IPS DF 6.9 (cell line): ENCODE measurements at places on chromosomes 13 and 19.

GRCh38 chr13:41699759-41700158 is 242.4 kb downstream of the RGCC start:
- no peaks in the 10 kb centered on the region for H3K36me3 ChIP-seq
- no peak overlapping the region for H3K27ac ChIP-seq
- H3K4me3 ChIP-seq, result no peak overlapping the region
- H3K27me3 ChIP-seq, result no peaks in the 10 kb centered on the region

DNA sequence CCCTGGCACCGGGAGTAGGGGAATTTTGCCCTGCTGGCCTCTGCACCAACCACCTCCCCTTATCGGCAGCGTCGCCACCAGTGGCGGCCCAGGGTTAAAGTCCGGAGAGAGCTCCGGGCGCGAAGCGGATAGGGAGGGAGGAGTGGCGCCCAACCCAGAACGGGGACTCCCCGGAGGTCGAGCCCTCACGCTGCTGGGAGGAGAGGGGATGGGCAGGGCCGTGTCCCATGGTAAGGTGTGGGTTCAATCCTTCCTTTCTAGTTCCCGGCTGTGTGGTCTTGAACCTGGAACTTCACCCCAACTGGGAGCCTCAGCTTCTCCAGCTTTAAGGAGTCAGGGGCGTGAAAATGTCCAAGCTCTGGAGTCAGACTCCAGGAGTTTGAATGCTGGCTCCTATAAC is 23.3 kb upstream of the BCL3 start:
- no peak overlapping the region for H3K4me3 ChIP-seq
- no peaks in the 10 kb centered on the region for H3K36me3 ChIP-seq
- H3K27me3 ChIP-seq, result no peaks in the 10 kb centered on the region

GRCh38 chr19:45769821-45770191 is 754 bp upstream of the SIX5 start:
- H3K27ac ChIP-seq, result no peak overlapping the region
- peaks cover 16% of the 10 kb centered on the region for H3K4me1 ChIP-seq
- H3K27me3 ChIP-seq, result no peaks in the 10 kb centered on the region
- no peaks in the 10 kb centered on the region; the same call in 1 of the 2 replicates for H3K36me3 ChIP-seq

DNA sequence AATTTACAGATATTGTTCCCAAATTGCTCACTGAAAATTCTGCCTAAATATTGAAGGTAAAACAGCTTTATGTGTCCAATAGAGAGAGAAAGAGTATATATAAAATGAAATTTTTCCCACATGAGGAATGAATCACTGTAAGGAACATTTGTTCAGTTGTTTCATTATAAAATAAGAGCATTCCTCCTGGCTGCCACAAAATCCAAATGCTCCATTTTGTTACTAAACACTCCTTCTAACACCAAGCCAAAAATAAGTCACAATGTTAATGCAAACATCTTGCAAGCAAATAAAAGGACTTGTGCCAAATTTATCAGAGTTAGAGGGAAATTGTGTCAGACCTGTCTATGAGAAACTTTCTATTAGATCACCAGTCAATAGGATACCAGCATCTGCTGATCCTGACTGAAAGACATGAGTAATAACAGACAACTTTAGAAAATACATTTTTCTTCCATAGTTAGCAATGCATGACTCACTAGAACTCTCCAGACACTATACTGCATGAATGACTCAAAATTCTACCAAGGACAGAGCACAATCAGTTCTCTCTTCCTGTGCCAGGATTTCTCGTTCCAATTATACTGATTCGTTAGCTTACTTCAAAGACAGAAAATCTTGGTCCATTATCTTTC is 83.5 kb upstream of the FNDC3A start:
- H3K4me1 ChIP-seq, result no peaks in the 10 kb centered on the region
- no peak overlapping the region for H3K4me3 ChIP-seq
- no peaks in the 10 kb centered on the region for H3K27me3 ChIP-seq
- H3K27ac ChIP-seq, result no peak overlapping the region

DNA sequence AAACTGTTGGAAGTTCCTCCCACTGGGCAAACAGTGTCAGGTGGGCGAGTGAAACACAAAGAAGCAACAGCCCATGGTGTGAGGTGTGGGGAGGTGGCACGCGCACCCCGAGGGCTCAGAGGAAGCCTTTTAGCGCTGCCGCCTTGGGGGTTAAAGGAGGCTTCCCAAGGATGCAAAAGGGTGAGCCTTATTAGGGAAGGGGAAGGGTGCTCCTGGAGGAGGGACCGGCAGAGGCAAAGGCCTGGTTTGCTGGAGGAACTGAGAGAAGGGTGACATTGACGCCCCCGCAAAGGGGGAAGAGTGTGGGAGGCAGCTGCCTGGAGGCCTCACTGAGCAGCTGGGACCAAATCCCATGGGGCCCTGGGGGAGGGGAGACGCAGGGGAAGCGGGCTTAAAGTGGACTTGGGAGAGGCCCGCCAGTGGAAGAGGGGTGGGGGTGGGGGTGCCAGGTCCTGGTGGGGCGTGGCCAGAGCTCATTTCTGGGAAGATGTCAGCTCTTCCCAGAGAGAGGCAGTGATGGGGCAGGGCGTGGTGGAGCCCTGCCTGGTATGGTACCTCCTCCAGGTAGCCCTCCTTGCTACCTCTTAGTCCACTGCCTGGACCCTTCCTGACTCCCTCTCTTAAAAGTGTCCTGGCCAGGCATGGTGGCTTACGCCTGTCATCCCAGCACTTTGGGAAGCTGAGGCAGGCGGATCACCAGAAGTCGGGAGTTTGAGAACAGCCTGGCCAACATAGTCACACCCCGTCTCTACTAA is 12.0 kb upstream of the FCHO1 start:
- H3K36me3 ChIP-seq, result peaks cover 6% of the 10 kb centered on the region
- DNase-seq, result no peak
- no peaks in the 10 kb centered on the region for H3K27me3 ChIP-seq
- 0 out of 2 replicates have a peak, but pooled peaks cover 1% of the 10 kb centered on the region for H3K4me1 ChIP-seq
- H3K4me3 ChIP-seq, result no peak overlapping the region

DNA sequence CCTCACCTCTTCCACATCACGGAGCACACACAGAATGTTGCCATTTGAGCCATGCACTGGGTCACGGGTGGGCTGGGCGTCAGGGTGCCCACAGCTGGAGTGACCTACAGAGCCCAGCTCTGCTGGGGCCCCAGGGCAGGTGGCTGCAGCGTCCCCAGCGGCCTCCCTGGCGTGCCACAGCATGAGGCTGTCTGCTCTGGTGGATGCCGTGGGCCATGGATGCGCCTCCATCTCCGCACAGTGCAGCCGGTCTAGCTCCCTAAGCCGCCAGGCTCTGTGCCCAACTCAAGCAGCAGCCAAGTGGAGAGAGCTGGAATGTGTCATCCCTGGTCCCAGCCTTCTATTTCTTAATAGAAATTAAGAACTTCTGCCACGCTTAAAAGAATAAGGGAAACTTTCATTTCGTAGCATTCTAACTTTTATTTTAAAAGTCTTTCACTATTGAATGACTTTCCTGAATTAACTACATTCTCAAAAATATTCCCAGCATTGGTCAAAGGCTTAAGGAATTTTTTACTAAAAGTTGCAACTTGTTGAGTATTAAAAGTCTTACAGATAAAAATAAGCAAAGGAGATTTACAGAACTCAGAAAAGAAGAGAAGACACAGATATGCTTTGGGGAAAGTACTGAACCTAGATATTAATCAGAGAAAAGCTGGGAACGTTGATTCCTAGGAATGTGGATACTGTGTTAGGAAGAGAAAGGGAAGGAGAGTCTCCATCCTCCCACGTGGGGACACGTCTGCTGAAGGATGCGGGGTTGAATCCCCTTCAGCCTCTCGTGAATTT is 59.3 kb downstream of the ATP11A start:
- 0 out of 2 replicates have a peak, but pooled peaks cover 1% of the 10 kb centered on the region for H3K4me1 ChIP-seq
- no peaks in the 10 kb centered on the region for H3K27me3 ChIP-seq
- H3K36me3 ChIP-seq, result no peaks in the 10 kb centered on the region
- no peak for DNase-seq
- no peak overlapping the region for H3K27ac ChIP-seq

GRCh38 chr19:32251634-32252332 is 93.6 kb upstream of the ZNF507 start:
- no peak overlapping the region for H3K27ac ChIP-seq
- H3K27me3 ChIP-seq, result no peaks in the 10 kb centered on the region
- H3K4me3 ChIP-seq, result no peak overlapping the region
- H3K4me1 ChIP-seq, result no peaks in the 10 kb centered on the region

DNA sequence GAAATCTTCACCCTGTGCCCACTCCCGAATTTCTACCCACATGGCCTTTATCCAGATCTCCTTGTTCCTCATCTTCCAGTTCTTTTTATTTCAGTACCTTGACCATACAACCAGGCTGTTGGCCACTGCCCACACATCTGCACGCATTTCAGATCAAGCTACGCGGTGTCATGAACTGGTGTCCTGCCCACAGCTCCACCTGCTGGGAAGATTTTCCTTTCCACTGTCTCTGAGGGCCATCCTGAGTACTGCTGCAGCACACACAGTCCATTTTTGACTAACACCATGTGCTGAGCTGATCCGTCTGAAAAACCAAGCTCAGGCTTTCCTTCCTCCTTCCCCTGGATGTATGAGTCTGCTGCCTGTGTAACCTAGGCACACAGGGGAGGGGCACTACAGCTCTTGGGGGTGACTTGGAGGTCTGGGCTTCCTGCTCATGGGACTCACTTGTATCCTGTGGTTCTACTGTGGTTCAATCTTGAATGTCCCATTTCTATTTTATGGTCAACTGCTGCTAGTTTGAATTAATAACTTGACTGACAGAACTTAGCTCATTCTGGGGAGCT is 71.9 kb downstream of the WASF3 start:
- H3K4me1 ChIP-seq, result 0 out of 2 replicates have a peak, but pooled peaks cover 1% of the 10 kb centered on the region
- no peak overlapping the region for H3K4me3 ChIP-seq
- no peaks in the 10 kb centered on the region for H3K36me3 ChIP-seq
- no peak for DNase-seq

DNA sequence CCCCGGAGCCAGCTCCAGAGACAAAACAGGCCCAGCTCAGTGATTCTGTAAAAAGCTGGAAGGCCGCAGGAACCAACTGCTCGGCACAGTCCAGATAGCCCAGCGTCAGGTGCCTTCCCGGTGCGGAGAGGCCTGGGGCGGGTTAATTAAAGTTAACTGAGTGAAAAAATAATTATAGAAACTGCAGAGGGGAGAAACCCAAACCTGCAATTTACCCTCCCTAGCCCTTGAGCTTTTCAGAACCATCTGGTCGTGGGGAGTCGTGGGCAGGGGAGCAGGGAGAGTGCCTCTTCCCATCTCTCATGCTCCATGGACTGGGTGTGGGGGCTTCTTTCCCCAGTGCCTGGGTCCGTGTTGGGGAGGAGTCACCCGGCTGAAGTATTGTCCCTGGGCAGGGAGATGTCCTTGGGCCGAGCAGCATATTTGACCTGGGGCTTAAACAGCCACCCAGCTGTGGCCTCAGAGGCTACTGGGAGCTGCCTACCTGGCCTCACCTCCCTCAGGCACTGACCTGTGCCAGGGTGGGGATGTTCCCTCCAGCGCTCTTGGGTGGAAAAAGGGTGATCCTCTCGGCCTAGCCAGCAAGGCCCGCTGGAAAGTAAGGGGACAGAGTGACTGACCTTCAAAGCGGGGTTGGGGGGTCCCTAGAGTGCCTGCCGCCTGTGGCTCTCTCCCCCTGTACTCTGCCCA is 65.9 kb downstream of the CHST8 start:
- H3K27me3 ChIP-seq, result no peaks in the 10 kb centered on the region
- peaks cover 2% of the 10 kb centered on the region for H3K4me1 ChIP-seq
- H3K4me3 ChIP-seq, result no peak overlapping the region
- H3K27ac ChIP-seq, result no peak overlapping the region

DNA sequence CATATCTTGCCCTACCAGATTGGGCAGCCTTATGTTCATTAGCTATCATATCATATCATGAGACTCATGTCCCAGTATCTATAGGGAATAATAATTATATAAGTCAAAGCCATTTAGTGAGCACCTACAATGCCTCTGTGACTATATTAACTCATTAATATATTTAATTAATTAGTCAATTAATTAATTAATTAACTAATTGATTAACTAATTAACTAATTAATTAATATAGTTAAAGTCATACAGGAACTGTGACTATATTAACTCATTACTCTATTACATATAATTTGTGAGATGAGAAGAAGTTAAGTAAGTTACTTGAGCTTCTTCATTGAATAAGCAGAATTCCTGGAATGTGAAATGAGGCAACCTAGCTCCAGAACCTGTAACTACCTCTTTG is 588.3 kb upstream of the SLITRK1 start:
- no peaks in the 10 kb centered on the region for H3K27me3 ChIP-seq
- H3K27ac ChIP-seq, result no peak overlapping the region
- H3K4me1 ChIP-seq, result no peaks in the 10 kb centered on the region
- H3K4me3 ChIP-seq, result no peak overlapping the region

- H3K4me3 ChIP-seq, result no peak overlapping the region
- DNase-seq, result no peak
- H3K4me1 ChIP-seq, result peaks cover 4% of the 10 kb centered on the region; the same call in 1 of the 2 replicates
- H3K36me3 ChIP-seq, result no peaks in the 10 kb centered on the region
Measured at GRCh38 chr13:40190641-40191100, 475.8 kb downstream of the FOXO1 start.

DNA sequence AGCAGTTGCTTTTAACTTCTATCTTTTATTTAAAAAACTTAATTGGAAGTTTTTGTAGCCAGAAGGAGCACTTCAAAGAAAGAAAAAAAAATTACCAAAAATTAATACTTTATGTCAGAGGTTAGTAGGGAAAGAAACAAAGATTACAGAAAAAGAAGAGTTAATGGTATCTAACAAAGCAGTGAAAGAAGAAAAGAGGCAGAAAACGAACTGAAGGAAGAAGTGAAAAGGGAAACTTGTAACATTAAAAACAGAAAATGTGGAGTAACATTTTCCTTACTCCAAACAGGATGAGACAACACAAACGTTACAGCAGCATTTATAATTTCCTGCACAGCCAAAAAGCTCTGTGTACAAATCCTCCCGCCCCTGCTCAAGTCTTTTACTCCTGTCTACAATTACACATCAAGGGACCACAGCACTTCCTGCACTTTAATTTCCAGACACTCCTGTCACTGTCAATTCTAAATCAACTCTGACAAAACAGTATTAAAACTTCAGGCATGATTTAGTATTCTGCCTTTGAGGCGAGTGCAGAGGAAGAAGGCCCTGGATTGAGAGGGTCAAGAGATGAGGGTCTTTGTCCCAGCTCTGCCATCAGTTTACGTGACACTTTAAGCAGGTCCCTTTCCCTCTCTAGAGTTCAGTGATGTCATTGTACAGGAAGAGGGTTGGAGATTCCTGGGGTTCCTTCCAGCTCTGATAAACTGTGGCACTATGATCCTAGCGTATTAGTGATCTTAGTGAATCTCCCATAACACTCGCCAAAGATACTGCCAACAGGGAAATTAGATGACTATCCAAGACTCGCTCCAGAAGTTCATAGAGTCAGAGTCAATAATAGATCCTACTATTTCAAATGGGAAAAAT is 53.2 kb upstream of the LSM14A start:
- no peak for DNase-seq
- H3K36me3 ChIP-seq, result no peaks in the 10 kb centered on the region
- no peak overlapping the region for H3K27ac ChIP-seq
- H3K27me3 ChIP-seq, result no peaks in the 10 kb centered on the region
- H3K4me3 ChIP-seq, result no peak overlapping the region

DNA sequence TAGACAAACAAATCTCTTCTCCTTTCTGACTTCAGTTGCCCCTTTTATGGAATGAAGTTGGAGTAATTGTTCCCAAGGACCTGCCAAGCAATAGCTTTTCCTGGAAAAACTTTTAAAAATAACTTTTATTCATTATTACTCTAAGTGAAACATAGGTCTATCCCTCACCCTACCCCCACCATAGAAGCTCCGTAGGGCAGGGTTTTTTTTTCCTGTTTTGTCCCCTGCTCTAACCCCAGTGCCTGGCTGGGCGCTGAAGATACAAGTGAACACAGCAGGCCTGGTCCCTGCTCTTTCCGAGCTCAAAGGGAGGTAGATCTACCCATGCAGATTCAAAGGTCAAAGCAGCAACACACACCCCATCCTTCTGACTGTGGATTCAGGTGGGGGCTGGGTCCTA is 8.7 kb upstream of the GNG8 start:
- 0 out of 2 replicates have a peak, but pooled peaks cover 1% of the 10 kb centered on the region for H3K4me1 ChIP-seq
- H3K4me3 ChIP-seq, result no peak overlapping the region
- H3K27ac ChIP-seq, result no peak overlapping the region
- DNase-seq, result no peak
